ENCODE measurements at places on chromosomes 6 and 20. TPM values are rescaled to one million over a fixed set of nuclear protein-coding genes. Genes with fewer than 3 reads are reported as not detected.

DNA sequence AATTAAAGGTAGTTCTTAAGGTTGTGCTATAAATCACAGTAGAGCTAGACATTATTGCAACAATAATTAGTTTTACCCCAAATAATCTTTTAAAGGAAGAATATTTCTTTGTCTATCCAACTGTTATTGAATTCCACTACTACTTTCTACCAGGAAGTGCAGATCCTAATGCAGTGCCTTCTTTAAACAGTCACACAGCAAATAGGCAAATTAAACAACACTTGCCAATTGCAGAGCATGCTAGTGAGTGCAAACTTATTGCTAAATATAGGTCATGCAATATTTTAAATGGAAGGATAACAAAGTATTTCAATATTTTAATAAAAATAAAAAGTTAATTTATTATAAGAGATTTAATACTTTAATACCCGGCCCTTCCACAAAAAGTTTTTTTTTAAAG, 107.3 kb upstream of the BCLAF1 start:
- no peak for DNase-seq

The SYCP2 gene
- polyA plus RNA-seq, result 0.24 TPM

- DNase-seq, result no peak
These were observed 120.1 kb downstream of the TCP11 start for GRCh38 chr6:35021004-35021403.

- DNase-seq, result no peak
These were observed 11.9 kb upstream of the RBM38 start for GRCh38 chr20:57379263-57379647.

GRCh38 chr6:14004258-14004657, 79.5 kb downstream of the RNF182 start:
- no peak for DNase-seq

DNA sequence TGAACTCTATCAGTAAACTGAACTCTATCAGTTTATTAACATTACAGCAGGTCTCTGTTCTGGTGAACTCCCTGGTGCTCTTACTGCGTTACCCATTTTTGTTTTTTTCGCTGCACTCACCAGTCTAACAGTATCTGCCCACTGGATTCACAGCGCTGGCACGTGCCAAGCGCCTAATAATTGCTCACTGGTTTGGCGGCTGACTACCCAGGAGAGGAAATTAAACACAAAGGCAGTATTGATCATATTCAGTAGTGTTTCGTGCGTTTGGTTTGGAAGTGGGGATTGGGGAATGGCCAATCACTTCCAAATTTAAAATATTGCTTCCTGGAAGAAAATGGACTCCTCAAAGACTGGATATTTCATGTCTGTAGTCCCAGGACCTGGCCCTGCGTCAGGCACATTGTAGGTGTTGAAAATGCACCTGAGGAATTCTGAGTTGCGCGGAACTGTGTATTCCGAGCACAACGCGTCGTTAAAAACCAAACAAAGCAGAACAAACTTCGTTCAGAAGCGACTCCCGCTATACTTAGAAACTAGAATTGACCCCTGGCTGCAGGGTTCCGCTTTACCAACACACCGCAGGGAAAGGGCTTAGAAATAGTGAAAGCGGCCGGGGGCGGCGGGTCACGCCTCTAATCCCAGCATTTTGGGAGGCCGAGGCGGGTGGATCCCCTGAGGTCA, 1.1 kb upstream of the RPS12 start:
- peak; percentile 55 for DNase-seq

- DNase-seq, result no peak
These were observed 5.2 kb downstream of the TENT5A start for GRCh38 chr6:81747327-81747726.
